ENCODE measurements at places on chromosomes 12 and 14.

GRCh38 chr14:69079188-69079742 lies 73.7 kb downstream of the DCAF5 start:
- no peak for DNase-seq

DNA sequence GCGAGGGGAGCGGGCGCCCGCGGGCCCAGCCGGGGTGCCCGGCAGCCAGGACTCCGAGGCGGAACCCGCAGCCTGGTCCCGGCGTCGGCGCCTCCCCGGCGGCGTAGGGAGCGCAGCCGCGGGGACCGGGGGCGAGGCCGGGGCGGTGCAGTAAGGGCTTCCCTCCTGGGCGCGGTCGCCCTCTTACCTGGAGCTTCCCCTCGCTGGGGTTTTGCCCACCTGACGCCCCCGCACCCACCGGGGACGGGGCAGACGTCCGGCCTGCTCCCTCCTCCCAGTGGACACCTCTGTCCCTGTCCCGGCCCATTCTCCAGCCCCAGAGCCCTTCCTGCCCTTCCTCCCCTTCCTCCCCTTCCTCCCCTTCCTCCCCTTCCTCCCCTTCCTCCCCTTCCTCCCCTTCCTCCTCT lies 413 bp upstream of the TUBA1C start:
- no peak for DNase-seq

- no peak for DNase-seq
Observed at GRCh38 chr14:42421377-42422078, 814.9 kb downstream of the LRFN5 start.

- DNase-seq: no peak
Observed at GRCh38 chr14:90297876-90298629, 33.7 kb downstream of the NRDE2 start.

DNA sequence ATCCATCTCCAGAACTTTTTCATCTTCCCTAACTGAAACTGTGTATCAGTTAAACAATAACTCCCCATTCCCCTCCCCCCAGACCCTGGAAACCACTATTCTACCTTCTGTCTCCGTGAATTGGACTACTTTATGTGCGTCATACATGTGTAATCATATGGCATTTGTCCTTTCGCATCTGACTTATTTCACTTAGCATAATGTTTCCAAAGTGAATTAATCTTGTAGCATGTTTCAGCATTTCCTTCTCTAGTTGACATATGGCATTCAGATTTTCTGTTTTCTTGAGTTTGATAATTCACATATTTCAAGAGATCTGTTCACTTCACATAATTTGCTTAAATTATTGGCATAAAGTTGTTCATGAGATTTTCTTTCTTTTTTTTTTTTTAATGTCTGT lies 9.8 kb downstream of the CYP46A1 start:
- DNase-seq: no peak

GRCh38 chr12:106801830-106802533 lies 27.5 kb downstream of the RIC8B start:
- no peak for DNase-seq

DNA sequence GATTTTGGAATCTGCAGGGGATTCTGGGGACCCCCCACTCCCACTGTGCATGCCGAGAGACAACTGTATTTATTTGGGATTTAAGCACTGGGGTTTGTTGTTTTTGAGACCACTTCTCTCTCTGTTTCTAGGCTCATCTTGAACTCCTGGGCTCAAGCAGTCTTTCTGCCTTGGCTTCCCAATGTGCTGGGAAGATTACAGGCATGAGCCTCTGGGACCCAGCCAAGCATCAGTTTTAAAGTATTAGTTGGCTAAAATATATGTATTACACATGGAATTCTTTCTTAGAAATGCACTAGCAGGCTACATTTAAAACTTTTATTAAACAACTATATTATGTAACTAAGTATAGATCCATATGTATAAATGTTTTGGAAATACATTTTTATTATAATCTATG lies 78.3 kb downstream of the AEBP2 start:
- no peak for DNase-seq

DNA sequence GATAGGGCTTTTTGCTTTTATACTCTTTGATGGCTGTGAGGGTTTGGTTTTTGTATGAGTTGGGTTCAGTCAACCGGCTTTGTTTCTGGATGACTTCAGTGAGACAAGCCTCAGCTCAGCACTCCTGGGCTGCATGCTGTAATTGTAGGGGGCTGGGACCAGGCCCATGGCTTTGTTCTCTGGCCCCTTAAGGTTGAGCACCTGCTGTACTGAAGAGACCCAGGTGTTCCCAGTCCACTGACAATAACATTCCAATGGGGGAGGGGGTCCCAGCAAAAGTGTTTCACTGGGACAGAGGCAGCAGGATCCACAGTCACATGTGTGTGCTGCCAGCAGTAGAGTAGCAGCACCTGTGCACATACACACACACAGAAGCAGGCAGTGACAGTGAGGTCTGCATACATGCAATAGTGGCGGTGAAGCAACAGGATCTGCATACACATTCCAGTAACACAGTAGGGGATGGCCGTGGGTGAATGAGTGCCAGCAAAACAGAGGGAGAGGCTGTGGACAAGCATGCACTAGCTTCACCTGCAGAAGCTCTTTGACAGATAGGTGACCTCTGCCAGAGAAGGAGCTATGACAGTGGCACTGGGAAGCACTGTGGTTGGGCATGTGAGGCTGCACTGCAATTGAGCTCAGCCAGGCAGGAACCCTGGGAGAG lies 240.4 kb downstream of the ASCL1 start:
- no peak for DNase-seq

DNA sequence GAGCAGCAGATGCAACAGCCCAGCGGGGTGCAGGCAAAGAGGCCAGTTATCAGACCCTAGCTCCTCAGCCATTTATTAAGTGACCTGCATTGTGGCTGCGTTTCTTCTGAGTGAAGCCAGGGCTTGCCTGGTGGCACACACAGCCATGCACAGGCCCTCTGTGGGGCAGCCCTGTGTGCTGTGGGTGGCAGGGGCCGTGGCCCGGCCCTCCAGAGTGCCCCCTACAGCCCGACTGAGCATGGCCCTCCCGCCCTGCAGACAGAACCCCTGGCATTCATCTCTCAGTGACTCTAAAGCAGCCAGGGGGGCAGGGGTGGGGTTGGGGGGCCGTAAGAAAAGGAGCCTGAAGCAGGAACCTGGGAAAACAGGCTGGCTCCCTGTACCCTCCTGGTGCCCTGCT lies 226.0 kb upstream of the PWP1 start:
- no peak for DNase-seq

DNA sequence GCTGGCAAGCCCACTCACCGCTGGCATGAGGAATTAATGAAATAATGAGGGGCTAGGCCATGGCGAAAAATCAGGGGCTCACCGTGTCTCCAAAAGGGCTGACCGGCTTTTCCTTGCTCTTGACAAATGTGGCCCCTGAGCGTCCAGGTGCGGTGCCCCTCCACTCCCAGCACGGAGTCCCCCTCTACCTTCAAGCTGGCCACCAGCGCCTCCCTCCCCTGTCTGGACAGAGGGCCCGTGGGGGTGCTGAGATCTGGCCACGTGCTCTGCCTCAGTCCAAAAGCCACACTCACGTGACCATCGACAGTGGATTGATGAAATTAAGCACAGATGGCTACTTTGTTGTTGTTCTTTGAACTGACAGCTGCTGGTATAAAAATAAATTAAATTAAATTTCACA lies 78.8 kb upstream of the BCL11B start:
- no peak for DNase-seq

GRCh38 chr14:23447361-23448350 lies 12.2 kb upstream of the MYH7 start:
- DNase-seq: no peak

GRCh38 chr14:31059152-31059924 lies 33.2 kb upstream of the STRN3 start:
- DNase-seq: no peak

GRCh38 chr12:45418520-45418919 lies 202.6 kb downstream of the ANO6 start:
- no peak for DNase-seq

GRCh38 chr12:12180136-12180535 lies 86.7 kb downstream of the LRP6 start:
- DNase-seq: no peak

- DNase-seq: no peak
Observed at GRCh38 chr12:32344047-32344446, 55.3 kb upstream of the FGD4 start.

GRCh38 chr14:69612014-69612782 lies 802 bp downstream of the SUSD6 start:
- DNase-seq: no peak

- DNase-seq: no peak
Observed at GRCh38 chr14:36580856-36581831, 1.3 kb downstream of the NKX2-8 start.

DNA sequence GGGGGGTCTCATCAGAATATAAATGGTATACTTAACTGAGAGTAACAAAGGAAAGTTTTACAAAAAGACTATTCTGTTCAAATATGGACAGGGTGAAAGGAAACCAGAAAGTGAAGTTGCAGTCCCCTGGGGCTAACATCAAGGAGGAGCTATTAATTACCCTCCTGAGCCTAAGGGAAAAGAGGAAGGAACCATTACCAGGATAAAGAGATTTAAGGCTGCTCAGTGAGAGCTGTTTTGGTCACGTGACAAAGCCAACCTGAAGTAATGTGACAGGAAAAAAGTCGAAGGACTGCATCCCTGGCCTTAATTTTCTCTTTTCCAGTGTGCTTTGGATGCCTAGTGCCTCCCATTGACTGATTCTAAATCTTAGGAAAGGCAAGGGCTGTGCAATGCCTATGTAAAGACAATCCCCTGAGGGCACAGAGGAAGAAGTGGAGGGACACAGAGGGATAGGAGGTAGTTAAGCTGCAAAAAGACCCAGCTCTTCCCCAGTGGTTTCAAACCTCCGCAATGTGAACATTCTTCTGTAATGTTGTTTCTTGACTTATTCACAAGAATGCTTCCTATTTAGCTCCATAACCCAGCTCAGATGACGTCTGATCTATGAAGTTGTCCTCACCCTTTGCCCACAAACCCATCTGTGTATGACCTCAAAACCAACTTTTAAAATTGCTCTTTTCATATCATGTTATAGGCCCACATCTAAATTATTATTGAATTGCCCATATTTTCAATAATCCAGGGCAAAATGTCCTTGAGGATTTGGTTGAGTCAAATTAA lies 187.7 kb upstream of the DCN start:
- no peak for DNase-seq

- no peak for DNase-seq
Observed at GRCh38 chr14:56145965-56146364, 27.8 kb downstream of the PELI2 start.

- DNase-seq: no peak
Observed at GRCh38 chr14:99703381-99703780, 19.3 kb downstream of the CYP46A1 start.

Data from stimulated activated CD4-positive, alpha-beta T cell treated with anti-CD3 and anti-CD28 coated beads, TNF-alpha, amount 100 ng/mL, for 1 hour (primary cell).